ENCODE measurements at places on chromosomes 3 and 15.
A peak's percentile ranks its signal among the peaks of the same experiment; 100 is the strongest.

GRCh38 chr15:40830884-40831283, 2.4 kb upstream of the PPP1R14D start:
- DNase-seq = no peak

GRCh38 chr3:178901204-178901603, 170.4 kb downstream of the ZMAT3 start:
- DNase-seq = no peak

- no peak for DNase-seq
Observed at GRCh38 chr15:42107473-42107872, 13.1 kb upstream of the PLA2G4D start.

GRCh38 chr3:43236008-43236407, 50.3 kb upstream of the SNRK start:
- no peak for DNase-seq

- no peak for DNase-seq
Observed at GRCh38 chr3:157347577-157348303, 88.9 kb upstream of the PTX3 start.

- no peak for DNase-seq
Observed at GRCh38 chr3:33096093-33096868, 665 bp downstream of the GLB1 start.

- DNase-seq = no peak
Observed at GRCh38 chr3:178947738-178948137, 123.9 kb downstream of the ZMAT3 start.

DNA sequence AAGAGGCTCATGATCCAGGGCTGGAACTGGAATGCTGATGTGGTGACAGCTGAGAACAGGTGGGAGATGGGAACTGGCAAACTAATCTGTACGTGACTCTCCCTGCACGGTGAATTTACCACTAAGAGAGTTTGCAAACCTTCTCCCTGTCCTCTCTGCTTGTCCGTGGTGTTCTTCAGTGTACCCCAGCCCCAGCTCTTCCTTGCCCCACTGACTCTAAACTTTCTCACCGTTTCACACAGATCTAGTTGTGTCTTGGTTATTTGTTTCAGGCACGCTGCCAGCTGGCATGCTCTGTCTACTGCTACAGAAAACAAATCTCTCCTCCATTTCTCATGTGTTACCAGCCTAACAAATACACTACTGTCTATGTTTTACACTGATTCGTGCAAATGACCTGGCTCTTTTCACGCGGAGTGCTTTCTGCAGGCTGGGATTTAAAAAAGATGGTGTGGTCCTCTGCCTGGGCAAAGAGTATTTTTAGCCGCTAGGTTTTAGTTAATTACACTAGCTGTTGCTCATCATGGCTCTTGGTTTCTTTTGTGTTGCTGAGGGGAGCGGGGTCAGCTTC, 192.7 kb upstream of the LRIG1 start:
- DNase-seq = no peak

DNA sequence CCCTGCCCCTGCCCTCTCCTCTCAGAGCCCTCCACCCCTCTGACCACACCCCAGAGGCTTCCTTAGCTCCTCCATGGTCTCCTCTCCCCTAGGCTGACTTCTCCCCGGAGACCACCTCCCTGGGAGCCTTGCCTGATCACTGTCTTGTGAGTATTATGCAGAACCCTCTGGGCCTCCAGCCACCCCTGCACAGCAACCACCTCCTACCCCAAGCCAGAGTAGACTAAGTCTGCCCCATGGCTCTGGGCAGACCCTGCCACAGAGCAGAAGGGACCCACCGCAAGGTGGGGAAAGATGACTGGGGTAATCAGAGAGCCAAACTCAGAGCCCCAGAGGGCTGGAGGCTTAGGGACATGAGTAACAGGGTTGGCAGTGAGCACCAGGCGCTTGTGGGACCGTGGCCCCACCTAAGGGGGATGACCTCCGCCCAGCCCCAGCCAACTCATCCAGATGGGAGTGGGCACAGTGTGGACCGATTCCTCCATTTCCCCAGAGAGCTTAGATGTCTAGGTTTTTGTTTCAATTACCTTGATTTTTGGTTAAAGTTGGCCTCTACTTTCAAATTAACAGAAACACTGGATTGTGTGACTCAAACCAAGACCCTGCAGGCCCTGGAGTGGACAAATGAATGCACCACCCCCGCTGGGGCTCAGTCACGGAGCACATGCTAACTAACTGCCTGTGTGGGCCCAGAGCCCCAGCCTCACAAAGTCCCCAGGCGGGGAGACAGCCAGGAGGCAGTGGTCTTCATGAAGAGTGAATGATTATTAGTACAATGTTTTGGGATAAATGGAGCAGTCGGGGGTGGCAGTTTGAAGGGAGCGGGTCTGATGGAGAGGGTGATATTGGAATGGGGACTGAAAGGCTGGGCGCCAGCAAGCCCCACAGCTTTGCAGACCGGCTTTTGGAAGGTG, 119.4 kb upstream of the PRR20G start:
- DNase-seq = no peak

- no peak for DNase-seq
Observed at GRCh38 chr3:169657351-169658124, 6.0 kb downstream of the MECOM start.

DNA sequence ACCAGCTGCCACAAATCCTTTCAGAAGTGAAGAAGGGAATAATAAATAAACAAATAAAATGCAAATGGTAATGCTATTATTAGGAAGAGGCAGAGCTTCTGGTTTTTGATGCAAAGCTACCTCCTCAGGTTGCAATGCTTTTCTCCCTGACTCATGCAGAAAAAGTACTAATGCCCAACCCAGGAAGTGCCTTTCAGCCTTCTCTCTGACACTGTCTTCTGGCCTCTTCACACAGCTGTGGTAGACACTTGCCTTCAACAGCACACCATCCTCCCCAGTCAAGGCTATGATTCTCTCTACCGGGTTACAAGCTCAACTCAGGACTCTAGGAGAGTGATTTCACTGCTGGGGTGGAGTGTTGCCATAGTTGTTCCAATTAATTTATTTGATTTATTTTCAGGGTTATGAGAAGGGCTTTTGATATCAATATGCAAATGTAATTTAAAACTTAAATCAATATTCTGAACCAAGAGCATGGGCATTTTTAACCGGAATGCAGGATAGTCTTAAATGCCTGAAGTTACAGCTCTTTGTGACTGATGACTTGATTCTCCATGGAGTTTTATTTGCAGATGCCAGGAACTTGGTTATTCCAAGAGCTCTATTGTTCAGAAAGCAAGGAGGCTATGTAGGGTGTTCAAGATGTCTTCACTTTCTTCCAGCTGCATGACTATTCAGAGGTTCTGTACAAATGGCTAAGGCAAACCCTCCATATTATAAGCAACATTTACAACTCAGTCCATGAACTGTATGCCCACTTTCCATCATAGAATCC, 27.1 kb upstream of the GALNT15 start:
- DNase-seq = no peak

DNA sequence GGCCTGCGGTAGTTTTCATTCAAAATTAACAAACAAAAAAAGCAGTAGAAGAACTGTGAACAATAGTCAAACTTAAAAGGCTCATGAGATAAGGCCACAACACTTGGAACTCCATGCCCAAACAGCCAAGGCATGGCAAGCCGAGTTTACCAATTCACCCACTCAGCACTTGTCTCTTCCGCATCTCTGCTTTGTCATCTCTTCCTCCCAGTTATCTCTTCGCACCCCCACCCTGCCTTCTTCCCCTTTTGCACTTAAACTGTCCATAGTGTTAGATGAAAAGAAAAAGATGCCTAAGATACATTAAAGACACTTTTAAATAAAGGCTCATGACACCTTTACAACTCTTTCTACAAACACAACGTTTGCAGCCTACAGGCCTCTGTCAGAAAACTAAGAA, 11.1 kb downstream of the TLE3 start:
- DNase-seq = no peak

DNA sequence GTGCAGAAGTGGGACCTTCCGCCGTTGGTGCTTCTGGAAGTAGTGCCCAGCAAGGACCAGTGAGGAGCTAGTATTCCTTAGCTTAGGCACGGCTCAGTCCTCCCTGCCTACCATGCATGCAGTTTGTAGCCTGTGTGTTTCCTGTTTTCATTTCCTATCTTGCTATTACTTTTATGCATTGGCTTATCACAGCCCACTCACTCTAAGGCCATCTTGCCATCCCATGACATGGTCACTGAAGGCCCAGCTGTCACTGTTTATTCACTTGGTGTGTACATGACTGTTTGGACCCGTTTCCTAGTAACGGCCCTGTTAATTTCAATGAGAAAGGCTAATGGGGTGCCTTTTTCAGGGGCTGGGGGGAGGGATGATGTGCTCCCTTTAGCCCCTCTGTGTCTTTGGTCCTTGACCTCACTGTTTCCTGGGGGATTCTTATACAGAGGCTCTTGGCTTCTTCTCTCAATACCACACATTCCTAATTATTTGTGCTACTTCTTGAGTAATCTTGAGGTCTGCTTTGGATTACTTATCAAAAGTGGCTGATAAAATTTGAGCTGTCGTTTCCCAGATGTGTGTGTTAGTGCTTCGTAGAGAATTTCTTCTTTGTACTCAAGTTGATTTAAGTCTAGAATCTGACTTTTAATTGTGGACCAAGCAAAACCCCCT, 24.5 kb upstream of the TRAK1 start:
- no peak for DNase-seq

GRCh38 chr3:1171320-1171719, 78.5 kb downstream of the CNTN6 start:
- no peak for DNase-seq

DNA sequence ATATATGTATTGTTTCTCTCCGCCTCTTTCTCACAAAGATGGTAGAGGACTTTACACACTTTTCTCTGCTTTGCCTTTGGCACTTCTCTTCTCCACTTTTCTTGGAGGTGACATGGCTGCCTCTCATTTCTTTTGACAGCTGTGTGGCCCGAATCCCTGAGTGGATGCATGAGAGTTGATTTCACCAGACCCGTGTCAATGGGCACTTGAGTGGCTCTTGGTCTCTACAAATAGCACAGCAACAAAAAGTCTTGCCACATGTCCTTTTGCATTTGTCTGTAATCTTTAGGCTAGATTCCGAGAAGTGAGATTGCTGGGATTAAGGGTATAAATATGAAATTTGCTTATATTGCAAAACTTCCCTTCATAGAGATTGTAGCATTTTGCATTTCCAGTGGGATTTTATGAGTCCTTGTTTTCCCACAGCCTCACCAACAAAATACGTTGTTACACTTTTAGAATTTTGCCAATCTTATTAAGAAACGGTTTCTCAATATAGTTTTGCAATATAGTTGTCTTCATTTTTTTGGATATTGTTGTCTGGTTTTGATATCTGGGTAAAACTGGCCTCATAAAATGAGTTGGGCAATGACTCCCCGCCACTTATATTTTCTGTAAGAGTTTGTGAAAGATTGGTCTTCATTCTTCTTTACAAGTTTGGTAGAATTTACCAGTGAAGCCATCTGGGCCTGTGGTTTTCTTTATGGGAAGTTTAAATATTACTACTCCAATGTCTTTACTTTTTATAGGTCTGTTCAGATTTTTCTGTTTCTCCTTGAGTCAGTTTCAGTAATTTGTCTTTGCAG, 5.2 kb upstream of the TRPM1 start:
- DNase-seq = no peak

DNA sequence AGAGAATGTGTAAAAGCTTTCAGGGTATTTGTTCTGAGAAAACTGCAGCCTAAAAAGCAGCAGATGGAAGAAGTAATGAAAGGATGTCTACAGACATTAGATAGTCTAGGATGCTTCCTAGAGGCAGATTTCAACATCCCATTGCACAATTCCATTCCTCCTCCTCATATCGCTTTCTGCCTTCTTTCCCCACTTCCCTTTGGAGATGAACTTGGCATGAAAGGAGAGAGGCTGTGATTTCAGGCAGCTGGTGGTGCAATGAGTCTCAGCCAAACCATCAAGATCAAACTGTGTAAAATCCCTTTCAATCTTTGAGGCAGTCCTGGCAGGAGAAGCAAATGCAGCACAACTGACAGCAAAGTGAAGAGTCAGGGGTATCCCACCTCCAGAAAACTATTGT, 438.7 kb upstream of the KCNMB2 start:
- DNase-seq = no peak

DNA sequence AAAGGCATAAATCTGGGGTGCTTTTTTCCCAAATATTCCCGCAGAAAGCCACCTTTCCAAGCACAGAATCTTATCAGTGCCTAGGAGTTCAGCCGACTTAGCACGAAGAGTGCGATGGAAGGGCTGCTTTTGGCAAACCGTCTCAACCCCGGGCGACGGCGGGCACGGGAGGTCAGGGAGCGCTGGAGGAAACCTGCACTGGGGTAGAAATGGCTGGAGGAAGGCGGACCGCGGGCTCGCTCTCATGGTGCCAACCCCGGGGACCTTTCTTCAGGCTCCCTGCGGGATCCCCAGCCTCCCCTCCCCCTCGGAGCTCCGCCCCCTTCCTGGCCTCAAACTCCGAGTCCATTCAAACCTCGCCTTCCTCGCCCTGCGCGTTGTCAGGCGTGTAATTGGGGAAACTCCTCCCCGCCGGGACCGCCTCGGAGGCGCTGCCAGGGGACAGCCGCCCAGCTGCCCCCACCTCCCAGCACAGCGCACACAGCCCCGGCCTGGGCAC, at the start of gene GABRG3:
Gene GABRG3 (plus strand): TSS at position 470 of the 499 bp plus-strand sequence.
- DNase-seq = no peak

GRCh38 chr3:45964139-45964538, 20.9 kb downstream of the CXCR6 start:
- no peak for DNase-seq

DNA sequence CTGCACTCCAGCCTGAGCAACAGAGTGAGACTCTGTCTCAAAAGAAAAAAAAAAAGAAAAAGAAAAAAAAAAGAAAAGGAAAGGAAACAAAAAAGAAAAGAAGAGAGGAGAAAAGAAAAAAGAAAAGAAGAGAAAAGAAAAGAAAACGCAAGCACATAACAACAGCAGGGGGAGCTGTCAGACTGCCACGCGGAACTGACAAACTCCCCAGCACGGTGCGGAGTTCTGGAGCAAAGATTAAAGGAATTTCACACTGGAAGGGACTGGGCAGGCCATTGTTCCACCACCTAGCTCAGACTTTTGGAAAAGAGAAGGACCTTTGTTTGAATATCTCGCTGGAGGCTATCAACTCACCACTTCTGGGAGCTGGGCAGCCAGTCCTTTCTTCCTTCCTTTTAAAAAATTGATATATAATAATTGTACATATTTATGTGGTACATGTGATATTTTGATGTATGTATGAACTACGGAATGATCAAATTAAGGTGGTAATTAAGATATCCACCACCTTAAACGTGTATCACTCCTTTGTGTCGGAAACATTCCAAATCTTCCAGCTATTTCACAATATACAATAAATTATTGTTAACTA, 40.5 kb downstream of the DPPA2 start:
- DNase-seq = peak; percentile 5

- DNase-seq = no peak
Observed at GRCh38 chr15:88629071-88629470, 7.9 kb downstream of the AEN start.

DNA sequence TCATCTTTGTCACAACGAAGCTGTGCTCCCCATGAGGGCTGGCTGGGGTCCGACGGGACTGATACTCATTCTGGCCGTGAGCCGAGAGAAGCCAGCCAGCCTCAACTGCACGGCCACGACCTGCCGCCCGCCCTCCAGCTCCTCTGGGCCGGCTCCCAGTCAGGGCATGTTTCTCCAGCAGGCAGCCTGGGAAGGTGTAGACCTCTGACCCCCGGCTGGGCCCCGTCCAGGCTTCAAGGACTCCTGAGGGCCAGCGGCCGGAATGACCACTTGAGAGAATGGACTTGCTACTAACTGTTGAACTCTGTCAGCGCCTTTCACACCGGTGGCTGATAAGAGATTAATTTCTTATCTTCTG, 18.1 kb upstream of the MUC4 start:
- no peak for DNase-seq

GRCh38 chr3:98612587-98612986, 19.2 kb upstream of the CPOX start:
- DNase-seq = no peak

- no peak for DNase-seq
Observed at GRCh38 chr3:44444437-44444836, 33.0 kb downstream of the ZNF445 start.

- DNase-seq = no peak
Observed at GRCh38 chr15:36784717-36785116, 205.3 kb downstream of the CDIN1 start.
